Head of caudate nucleus (tissue), 42 donors: ENCODE measurements at places on chromosomes 12 and 14.

GRCh38 chr14:102389246-102389645 is 26.5 kb downstream of the TECPR2 start:
- no peak for DNase-seq

DNA sequence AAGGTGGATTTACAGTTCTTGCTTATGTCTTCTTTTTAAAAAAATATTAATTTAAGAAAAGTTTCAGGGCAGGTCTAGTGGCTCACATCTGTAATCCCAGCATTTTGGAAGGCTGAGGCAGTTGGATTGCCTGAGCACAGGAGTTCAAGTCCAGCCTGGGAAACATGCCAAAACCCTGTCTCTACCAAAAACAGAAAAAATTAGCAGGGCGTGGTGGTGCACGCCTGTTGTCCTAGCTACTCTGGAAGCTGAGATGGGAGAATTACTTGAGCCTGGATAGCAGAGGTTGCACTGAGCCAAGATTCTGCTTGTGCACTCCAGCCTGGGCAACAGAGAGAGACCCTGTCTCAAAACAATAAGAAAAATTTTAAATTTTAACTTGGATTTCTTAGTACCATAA is 5.4 kb upstream of the TAS2R46 start:
- DNase-seq = no peak

- no peak for DNase-seq
Measured at GRCh38 chr12:132858718-132859266, 28.6 kb downstream of the CHFR start.

GRCh38 chr12:1360441-1361210 is 233.8 kb downstream of the FBXL14 start:
- no peak for DNase-seq

DNA sequence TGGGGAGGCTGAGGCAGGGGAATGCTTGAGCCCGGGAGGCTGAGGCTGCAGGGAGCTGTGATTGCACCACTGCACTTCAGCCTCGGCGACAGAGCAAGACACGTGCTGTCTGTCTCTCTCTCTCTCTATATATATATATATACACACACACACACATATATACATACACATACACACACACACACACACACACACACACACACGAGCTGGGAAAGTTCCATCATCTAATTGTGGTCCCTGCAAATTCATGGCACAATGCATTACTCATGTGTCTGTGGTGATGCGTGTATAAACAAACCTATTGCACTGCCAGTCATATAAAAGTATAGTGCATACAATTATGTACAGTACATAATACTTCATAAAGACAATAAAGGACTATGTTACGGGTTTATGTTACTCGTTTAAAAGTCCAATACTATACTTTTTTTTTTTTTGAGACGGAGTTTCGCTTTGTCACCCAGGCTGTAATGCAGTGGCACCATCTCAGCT is 36.6 kb downstream of the WDR89 start:
- DNase-seq = no peak

- DNase-seq = no peak
Measured at GRCh38 chr12:738712-739111, 13.7 kb upstream of the WNK1 start.

DNA sequence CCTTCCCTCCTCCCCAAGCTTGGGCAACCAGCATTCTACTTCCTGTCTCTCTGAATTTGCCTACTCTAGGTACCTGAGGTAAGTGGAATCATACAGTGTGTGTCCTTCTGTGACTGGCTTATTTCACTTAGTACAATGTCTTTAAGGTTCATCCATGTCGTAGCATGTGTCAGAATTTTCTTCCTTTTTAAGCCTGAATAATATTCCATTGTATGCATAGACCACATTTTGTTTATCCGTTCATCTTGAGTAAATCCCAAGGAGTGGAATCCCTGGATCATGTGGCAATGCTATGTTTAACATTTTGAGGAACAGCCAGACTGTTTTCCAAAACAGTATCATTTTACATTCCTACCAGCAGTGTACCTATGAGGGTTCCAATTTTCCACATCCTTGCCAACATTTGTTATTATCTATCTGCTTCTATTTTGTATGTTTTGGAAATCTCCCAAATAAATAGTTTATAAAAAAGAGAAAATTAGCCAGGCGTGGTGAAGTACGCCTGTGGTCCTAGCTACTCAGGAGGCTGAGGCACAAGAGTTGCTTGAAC is 12.4 kb downstream of the HSP90AA1 start:
- DNase-seq = no peak

- peak; percentile 68 for DNase-seq
Measured at GRCh38 chr12:109115758-109116610, at the start of gene ACACB. Gene ACACB, plus strand, starts transcription at chr12:109116587. Its CDS starts 22,819 bp downstream, at chr12:109139406.

- DNase-seq = no peak
Measured at GRCh38 chr12:78403136-78403535, 461.4 kb upstream of the SYT1 start.

DNA sequence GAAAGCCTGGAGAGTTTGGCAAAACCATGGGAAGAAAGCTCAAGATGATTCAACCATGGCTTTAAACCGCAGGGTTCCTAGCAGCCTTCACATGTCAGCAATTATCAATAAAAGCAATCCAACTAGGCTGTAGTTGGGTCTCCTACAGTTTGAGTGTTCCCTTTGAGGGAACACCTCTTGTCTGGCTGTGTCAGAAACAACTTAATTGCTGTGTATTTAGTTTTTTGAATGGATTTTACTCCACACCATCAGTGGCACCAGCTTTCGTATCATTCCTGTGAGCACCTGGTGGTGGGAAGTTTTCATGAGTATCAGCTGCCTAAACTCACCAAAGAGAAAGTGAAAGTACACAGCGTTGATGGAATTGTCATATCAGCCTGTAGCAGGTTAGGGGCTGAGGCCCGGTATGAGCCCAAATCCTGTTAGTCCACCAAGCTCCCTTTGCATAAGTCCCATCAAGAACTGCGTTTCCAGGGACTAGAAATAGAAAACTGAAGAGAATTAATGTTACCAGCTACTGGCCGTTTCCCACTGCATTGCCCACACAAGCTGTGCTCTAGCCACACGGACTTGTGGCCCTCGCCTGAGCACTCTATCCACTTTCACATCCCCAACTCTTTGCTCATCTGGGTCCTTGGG is 10.9 kb upstream of the IL26 start:
- DNase-seq = no peak

- no peak for DNase-seq
Measured at GRCh38 chr12:103875666-103876065, 34.6 kb upstream of the NT5DC3 start.

- DNase-seq = no peak
Measured at GRCh38 chr12:88391556-88391955, 188.7 kb downstream of the KITLG start.

- DNase-seq = no peak
Measured at GRCh38 chr12:108430245-108430644, 84.8 kb upstream of the FICD start.
